ENCODE measurements at places on chromosomes 5 and 9.

- no peak for DNase-seq
Measured at GRCh38 chr5:159210210-159210661, 883 bp upstream of the RNF145 start.

DNA sequence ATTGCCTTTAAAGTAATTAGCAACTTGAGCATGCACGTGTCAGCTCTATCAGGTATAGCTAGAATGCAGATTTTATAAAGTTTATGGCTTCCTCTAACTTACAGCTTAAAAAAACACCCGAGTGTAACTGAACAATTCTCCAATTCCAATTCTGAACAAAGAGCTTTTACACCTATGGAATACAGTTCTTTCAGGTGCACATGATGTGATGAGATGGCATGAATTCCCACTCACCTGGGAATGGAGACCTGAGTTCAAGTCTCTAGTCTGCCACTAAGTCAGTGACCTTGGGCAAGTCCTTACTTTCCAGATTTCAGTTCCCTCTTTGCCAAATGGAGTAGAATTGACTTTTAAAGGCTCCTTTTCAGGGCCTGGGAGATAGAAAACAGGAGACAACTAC lies 1.8 kb downstream of the ZFAND5 start:
- DNase-seq, result no peak

- no peak for DNase-seq
Measured at GRCh38 chr5:130805036-130805435, 360.0 kb downstream of the HINT1 start.

DNA sequence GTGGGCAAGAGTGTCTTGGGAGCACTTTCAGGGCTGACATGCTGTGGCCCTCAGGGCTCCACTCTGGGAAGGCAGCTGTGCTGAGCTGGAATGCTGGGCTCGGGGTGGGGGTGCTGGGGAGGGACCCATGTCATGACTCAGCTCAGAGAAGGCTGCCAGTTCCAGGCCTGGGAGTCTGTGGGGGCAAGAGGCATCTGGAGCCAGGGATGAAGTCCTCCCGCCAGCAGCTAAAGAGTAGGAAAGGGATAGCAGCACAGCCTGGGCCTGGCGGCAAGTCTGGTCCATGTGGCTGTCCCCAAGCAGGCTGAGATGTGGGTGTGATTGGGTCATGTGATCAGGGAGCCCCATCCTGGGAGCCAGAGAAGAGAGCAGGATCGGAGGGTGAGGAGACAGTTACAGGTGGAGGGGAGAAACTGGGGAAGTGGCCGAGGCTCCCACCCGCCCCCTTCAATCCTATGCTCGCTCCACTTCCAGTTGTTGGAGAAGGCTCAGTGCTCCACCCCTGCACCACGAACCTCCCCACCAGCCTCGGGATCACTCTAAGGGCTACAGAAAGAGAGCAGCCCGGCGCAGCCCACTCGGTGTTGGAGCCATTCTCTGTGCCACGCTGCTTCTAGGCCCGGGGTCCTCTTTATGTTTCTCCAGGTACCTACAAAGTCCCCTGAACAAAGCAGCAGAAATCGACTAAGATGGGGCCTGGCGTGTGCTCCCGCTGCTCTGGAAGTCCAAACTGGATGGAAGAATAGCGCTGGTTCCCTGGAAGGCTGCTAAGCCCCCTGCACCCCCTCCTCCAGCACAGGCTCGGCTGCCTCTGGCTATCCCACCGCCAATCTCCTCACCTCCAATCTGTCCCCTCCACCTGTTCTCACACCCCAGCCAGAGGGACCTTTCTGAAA lies 12.0 kb downstream of the PDGFRB start:
- DNase-seq, result no peak

Data from activated T-cell treated with anti-CD3 and anti-CD28 coated beads for 4 hours (primary cell).